ENCODE measurements at places on chromosomes 16 and 17.

DNA sequence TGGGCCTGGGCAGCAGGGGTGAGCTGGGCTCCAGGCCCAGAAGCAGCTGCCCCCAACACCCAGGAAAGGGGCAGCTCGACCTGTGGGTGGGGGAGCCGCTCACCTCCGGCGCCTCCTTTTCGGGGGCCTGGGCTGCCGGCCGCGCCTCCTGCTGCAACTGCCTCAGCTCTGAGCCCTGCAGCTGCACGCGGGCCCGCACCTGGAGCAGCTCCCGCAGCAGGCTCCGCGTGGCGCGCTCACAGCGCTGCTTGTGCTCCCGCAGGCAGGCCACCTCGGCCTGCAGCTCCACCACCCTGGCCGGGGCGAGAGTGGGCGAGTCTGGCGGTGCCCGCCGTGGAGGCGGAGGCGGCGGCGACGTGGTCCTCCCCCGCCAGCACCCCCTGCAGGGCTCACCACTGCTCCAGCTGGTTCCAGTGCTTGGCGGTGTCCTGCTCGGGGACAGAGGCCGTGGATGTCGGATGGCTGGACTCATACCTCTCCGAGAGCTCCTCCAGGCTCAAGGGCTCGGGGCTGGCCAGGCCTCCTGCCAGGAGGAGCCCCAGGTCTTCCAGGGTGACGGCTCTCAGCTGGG lies 868 bp downstream of the CCDC154 start:
- no peak for DNase-seq

DNA sequence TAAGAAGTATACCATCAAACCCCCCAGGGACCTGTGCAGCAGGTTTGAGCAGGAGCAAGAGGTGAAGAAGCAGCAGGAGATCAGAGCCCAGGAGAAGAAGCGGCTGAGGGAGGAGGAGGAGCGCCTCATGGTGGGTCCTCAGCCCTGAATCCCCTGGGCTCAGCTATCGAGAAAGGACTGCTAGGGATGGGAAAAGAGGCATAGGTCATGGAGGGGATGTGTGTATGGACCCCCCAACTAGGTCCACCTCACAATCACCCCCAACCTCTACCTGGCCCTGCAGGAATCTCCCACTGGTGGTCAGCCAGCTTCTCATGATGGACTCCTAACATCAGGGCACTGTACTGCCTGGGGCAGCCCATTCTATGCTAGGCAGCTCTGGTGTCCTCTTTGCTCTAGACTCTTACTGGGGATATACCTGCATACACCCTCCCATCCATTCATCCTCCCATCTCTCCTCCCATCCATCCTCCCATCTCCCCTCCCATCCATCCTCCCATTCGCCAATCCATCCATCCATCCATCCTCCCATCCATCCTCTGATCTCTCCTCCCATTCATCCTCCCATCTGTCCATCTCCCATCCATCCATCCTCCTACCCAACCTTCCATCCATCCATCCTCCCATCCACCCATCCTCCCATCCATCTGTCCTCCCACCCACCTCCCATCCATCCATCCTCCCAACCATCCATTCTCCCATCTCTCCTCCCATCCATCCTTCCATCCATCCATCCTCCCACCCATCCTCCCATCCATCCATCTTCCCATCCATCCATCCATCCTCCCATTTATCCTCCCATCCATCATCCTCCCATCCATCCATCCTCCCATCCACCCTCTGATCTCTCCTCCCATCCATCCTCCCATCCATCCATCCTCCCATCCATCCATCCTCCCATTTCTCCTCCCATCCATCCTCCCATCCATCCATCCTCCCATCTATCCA lies 10.6 kb downstream of the DRC7 start:
- DNase-seq: no peak

DNA sequence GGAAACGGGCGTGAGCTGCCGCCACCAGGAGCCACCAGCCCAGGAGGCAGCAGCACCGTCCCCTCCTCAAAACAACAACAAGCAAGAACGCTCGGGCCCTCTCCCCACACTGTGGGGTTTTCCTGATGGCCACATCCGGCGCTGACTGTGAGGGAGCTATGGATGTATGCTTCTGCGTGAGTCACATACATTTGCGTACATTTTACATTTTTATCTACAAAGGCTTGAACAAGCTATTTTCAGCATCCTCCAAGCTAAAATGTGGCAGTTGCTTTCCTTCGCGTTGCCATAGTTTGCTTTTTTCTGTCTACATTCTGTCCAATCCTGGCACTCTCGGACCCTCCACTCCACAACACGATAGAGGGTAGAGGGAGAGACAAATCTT lies 2.0 kb upstream of the ABR start:
- no peak for DNase-seq

GRCh38 chr16:24002619-24003018 lies 166.8 kb downstream of the PRKCB start:
- no peak for DNase-seq

DNA sequence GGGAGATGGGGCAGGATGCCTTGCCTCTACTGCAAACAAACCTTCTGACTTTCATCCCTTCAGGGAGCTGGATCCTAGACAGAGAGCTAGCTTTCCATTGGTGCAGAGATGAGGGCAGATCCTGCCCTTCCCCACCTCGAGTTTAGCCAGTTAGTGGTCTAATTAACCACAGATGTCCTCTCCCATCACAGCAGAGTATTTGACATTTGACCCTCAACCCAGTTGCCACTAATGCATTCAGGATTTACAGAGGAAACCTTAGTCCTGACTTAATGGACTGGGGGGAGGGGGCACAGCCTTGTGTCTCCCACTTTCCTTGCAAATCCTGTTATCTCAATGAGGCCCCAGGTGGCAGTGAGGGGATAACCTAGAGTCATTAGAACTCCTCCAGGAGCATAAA lies 10.2 kb downstream of the PIP4K2B start:
- no peak for DNase-seq

- peak; percentile 10 for DNase-seq
Observed at GRCh38 chr16:85475233-85475632, 137.9 kb upstream of the GSE1 start.

GRCh38 chr17:73191443-73192205 lies 1.2 kb upstream of the COG1 start:
- DNase-seq: peak; percentile 57

DNA sequence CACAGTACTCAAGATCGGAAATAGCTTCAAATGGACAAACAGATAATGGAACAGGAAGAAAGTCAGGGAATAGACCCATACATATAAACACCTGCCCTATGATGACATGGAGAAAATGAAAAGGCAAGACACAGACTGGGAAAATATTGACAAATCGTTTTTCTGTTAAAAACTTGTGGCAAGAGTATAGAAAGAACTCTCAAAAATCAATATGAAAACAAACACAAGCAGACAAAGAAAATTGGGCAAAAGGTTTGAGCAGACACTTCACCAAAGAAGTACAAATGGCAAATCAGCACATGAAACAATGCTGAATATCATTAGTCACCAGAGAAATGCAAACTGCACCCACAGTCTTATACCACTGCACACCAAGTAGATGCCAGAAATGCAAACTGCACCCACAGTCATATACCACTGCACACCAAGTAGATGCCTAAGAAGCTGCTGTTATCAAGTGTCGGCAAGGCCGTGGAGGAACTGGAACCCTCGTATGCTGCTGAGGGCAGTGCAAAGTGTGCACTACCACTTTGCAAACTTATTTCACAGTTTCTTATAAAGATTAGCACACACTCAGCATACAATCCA lies 123.5 kb upstream of the CHMP6 start:
- no peak for DNase-seq

DNA sequence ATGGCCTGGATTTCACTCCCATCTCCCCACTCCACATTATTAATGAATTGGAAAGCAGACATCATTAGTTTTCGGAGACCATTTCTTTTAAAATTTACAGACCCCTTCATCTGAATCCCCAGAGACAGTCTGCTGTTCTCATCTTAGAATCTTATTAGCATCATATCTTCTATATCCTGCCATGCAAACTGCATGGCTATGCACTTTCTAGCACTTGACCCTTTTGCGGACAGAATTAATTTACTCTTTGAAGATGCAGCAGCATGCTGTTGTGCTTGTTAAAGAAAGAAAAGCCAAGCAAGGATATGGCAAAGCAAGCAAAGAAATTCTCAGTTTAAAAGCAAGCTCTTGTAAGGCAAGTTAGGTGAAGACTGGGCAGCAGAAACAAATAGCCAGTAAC lies 201.2 kb upstream of the PMFBP1 start:
- no peak for DNase-seq

- DNase-seq: no peak
Observed at GRCh38 chr17:7403043-7403726, 712 bp downstream of the TMEM256 start.

DNA sequence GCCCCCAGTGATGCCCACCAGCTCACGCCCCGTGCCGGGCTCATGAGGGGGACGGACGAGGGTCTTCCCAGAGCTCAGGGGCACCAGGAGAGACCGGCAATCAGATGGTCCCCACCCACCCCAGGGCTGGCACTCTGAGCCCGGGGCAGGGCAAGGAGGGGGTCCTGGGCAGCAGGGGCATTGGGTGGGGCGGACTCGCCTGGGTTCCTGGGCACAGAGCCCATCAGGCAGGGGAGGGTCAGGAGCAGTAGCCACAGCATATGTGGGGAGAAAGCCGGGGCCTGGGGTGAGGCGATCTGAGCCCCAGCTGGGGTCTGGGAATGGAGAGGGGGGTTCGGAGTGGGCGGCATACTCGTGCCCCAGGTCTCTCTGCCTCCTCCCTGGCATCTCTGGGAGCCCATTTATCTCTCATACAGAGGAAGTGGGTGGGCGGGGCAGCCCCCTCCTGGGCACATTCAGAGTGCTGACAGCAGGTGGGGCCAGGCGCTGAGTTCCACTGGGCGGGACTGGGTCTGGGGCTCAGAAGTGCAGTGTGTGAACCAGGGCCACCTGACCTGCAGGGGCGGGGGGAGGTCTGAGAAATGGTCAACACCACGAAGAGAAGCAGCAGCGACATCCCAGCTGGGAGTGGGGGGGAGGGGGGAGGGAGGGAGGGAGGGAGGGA lies 20.5 kb upstream of the UBE2I start:
- DNase-seq: no peak

DNA sequence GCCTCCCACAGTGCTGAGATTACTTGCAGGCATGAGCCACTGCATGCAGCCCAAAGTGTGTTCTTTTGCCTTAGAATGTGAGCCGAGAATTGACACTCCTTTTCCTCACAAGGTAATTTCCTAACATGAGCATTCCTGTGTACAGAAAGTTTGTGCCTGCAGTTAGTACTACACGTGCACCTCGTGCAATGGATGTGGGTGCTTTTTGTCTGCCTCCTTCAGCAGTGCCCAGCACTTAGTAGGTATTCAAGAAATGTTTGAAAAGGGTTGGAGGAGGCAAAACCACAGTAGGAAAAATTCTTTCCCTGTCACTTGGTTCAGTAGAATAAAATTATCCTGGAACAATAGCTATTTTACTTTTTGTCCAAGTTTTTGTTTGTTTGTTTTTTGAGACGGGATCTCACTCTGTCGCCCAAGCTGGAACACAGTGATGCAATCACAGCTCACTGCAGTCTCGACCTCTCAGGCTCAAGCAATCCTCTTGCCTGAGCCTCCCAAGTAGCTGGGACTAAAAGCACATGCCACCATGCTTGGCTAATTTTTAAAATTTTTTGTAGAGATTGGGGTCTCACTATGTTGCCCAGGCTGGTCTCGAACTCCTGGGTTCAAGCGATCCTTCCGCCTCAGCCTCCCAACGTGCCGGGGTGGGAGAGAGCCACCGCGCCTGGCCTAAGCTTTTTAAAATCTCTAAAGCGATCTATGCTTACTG lies 2.4 kb downstream of the NDE1 start:
- DNase-seq: no peak

- no peak for DNase-seq
Observed at GRCh38 chr17:11969565-11969964, 27.7 kb downstream of the ZNF18 start.

DNA sequence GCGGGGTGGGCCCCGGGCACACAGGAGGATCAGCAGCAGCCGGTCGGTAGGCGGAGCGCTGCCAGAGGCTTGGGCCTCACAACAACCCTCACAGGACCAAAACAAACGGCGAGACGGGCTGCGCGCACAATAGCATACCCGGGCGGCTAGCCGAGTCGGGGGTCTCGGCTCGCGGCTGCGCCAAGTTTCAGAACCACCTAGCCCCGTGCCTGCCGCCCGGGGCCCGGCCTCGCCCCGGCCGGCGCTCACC lies 732 bp downstream of the ULK2 start:
- DNase-seq: no peak

- DNase-seq: no peak
Observed at GRCh38 chr16:2056077-2056476, 8.3 kb downstream of the TSC2 start.

- no peak for DNase-seq
Observed at GRCh38 chr16:80459966-80460365, 80.8 kb upstream of the DYNLRB2 start.

GRCh38 chr16:62585041-62585545 lies 548.9 kb upstream of the CDH8 start:
- no peak for DNase-seq

DNA sequence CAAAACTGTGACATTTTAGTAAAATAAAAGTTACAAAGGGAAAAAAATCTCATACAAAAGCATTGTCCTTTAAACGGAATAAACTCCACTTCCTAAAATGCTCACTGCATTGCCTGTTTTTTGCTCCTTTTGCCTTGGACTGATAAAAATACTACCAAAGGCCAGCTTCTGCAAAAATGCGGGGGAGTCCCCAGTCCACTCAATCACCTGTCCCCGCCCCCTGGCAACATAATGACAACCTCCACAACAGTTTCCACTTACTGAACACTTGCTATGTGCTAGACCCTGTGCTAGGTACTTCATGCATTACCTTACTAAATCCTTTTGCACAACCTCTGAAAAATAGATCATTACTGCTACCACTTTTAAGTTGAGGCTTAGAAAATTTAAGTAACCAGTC lies 172.7 kb upstream of the CCL2 start:
- DNase-seq: no peak

DNA sequence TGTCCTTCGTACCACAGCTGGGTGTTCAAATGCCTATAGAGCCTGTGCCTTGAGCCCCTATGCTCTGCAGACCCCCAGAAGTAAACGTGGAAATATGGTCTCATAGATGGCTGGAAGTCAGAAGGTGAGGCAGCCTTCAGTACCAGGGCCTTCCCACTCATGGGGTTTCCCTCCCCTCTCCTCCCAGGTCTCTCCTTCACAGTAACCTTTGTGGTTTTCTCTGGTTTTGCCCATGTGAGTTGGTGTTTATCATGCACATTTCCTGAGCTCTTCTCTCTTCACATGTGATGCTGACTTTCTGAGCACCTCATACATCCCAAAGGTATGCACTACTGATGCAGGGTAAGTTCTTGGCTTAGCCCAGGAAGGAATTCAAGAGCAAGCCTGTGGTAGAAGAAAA lies 35.4 kb downstream of the TMEM114 start:
- no peak for DNase-seq

GRCh38 chr16:85296859-85297660 lies 184.8 kb upstream of the CIBAR2 start:
- DNase-seq: no peak

GRCh38 chr16:54821731-54822130 lies 108.9 kb upstream of the IRX5 start:
- DNase-seq: no peak

GRCh38 chr17:3544365-3544764 lies 13.2 kb downstream of the TRPV3 start:
- no peak for DNase-seq

DNA sequence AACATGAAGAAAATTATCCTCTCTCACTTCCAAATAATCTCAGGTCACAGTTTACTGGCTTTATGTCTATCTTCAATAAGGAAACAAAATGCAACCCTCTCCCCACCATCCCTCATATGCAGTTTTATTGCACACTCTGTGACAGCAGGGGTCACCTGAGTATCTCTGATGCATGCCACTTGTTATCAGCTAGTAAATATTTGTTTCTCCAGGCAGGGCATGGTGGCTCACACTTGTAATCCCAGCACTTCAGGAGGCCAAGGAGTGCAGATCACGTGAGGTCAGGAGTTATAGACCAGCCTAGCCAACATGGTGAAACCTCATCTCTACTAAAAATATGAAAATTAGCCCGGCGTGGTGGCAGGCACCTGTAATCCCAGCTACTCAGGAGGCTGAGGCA lies 61.1 kb downstream of the ADAMTS18 start:
- no peak for DNase-seq
